ENCODE measurements at places on chromosomes 16 and 17. TPM values are rescaled to one million over a fixed set of nuclear protein-coding genes. Genes with fewer than 3 reads are reported as not detected.

Gene CD300LF
- total RNA-seq, result not detected

Gene AHSP
- total RNA-seq, result not detected

Gene CRISPLD2
- total RNA-seq, result 4.3 TPM

Gene FNDC8
- total RNA-seq, result not detected

Gene IGSF6
- not detected for total RNA-seq

Gene KRTAP4-16
- total RNA-seq, result not detected

Gene ZPBP2
- not detected for total RNA-seq

Gene HIGD1B
- not detected for total RNA-seq

Measured in A549 treated with GW870086 at 1 μM for 4 hours (cell line).